ENCODE measurements at places on chromosomes 11 and 22.

DNA sequence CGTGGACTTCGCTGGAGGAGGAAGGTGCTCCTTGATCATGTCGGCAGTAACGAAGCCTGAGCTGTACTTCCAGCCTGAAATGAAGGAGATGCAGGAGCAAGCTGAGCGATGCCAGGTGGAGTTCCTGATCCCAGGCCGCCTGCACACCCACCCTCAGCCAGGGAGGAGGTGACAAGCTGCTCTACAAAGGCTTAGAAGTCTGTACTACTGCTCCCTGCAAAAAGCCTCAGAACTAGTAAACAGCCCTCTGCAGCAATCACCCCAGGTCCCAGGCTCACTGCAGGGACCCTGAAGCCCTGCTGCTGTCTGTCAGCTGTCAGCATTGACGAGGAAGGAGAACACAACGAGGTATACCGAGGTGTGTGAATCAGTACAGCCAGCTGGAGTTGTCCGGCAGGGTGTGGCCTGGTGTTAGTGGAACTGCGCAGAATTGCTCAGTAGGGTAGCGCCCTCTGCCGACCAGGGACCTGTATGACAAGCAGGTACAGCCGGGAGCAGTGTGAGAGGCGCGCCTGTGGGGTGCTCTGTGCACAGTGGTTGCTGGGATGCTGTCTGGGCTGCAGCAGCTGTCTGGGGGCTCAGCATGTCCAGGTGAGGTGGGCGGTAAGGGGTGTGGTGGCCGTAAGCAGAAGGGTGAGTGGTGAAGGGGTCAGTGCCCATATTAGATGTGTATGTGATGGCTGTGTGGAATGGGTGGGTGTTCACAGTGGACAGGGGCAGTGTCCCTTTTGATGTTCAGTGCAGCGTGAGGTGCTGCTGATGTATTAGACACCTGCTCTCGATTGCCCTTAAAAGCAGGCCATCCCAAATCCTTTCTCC lies 7.6 kb downstream of the CYB5R2 start:
- DNase-seq = peak; percentile 47

GRCh38 chr22:43682851-43683250 lies 129.3 kb downstream of the EFCAB6 start:
- DNase-seq = no peak

GRCh38 chr22:20562607-20563465 lies 55.4 kb downstream of the MED15 start:
- DNase-seq = no peak

DNA sequence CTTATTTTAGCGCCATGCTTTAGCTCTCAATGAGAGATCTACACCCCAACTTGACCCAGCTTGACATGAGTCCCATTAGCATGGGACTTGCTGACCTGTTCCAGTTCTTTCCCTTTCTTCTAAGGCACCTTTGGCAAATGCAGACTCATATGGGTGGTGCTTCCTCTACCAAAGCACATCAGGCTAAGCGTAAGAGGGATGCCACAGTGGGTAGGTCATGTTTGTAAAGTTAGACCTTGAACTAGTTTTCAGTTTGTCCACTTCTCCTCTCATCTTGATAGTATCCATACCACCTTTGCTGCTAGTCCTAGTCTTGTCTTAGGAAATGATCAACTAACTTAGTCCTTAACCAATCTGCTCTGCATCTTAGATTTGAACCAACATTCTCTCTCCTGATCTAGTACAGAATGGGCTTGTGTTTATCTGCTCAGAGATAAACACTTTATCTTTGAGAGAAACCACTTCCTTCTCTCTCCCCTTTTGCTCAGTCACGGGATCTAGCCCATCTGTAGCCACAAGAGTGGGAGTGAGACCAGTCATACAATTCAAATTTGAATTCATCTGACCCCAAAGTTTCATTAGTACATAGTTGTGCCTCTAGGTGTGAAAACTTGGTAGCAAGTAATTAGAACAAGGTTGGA lies 72.1 kb upstream of the CD44 start:
- DNase-seq = no peak

- no peak for DNase-seq
These were observed 177.7 kb downstream of the SNX19 start for GRCh38 chr11:130738611-130739010.

Measured in AML-193 (cell line).